Left renal cortex interstitium (tissue), 4 donors: ENCODE measurements at places on chromosomes 3 and 15.

GRCh38 chr3:168123201-168124176, 27.8 kb upstream of the GOLIM4 start:
- no peak for DNase-seq

DNA sequence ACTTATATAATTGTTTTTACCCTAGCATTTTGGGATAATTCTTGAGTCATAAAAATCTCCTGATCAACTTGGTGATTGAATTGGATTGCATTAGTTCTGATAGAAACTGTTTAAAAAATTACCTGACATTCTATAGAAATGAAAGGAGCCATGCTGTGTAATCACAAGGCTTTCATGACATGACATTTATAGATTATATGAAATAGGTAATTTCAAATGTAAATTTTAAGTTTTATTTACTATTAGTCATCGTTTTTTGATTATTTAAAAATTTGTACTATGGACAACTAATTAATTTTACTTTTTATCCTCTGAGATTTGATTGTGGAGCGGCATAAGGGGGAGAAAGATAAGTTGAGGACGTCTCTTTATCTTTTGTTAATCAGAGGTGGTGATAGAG, 12.3 kb upstream of the CHD2 start:
- no peak for DNase-seq

- no peak for DNase-seq
These were observed 29.6 kb downstream of the MGLL start for GRCh38 chr3:127792541-127793292.

- no peak for DNase-seq
These were observed 606.7 kb downstream of the PDCD6IP start for GRCh38 chr3:34405159-34405558.

DNA sequence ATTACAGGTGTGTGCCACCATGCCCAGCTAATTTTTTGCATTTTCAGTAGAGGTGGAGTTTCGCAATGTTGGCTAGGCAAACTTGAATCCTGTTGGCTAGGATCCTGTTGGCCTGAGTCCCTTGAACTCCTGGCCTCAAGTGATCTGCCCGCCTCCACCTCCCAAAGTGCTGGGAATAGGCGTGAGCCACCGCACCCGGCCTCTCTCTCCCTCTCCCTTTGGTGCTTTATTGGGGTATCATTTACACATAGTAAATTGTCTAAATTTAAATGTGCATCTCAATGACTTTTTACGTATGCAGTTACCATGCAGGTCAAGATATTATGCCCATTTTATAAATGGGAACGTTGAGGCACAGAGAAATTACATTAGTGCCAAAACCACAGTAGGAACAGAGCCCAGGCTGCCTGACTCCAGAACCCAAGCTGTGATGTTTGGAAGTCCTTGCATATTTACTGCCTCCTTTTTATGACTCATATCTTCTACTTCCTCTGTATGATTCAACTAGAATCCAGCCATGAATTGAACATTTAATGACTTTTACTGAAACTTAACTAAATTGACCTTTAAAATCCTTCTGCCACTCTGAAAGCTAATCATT, 34.0 kb upstream of the RPP14 start:
- DNase-seq: no peak

DNA sequence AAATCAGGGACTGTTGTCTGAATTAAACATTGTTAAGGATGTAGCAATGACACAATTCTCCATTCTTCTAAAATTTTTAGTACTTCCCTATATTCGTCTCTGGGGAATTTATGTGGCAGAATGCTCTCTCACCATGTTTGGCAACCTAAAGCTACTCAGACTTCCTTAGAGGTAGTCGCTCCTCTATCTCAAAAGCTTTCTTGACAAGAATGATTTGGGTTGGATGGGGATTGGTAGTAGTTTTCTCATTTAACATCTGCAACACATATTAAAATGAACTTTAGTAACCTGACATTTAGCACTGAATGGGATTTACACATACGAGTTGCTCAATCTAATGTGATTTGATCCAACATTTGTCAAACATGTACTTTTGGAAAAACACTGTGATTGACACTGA, 233.3 kb downstream of the RBMS3 start:
- DNase-seq: no peak

GRCh38 chr15:67116742-67117141, 51.3 kb downstream of the SMAD3 start:
- no peak for DNase-seq
